Stimulated activated CD4-positive, alpha-beta T cell treated with anti-CD3 and anti-CD28 coated beads, Interleukin-12 subunit alpha, Interleukin-12 subunit beta, amount 100 ng/mL, for 24 hours (primary cell): ENCODE measurements at places on chromosomes 7 and 10.

GRCh38 chr10:1650542-1651269 lies 86.6 kb downstream of the ADARB2 start:
- DNase-seq: no peak

- no peak for DNase-seq
Measured at GRCh38 chr10:4511509-4511908, 314.5 kb upstream of the AKR1E2 start.

GRCh38 chr10:48770561-48771089 lies 86.0 kb downstream of the WDFY4 start:
- no peak for DNase-seq

GRCh38 chr10:86439544-86439943 lies 72.9 kb upstream of the GRID1 start:
- DNase-seq: no peak

DNA sequence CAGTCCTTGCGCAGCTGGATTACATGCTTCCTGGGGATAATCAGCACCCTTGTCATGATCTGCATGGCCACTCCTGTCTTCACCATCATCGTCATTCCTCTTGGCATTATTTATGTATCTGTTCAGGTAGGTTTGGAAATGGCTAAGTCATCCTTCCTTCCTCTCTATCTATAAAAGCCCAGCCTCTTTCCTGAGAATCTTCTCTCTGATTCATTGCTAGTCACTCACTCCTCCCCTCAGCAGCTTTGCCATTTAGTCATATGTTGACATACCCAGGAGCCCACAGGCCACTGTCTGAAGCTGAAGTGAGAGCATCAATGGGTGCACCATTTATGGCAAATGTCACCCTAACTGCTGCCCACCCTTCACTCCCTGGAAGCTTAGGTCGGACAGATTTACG lies 52.0 kb downstream of the ABCC2 start:
- DNase-seq: no peak

- DNase-seq: no peak
Measured at GRCh38 chr7:88888684-88889083, 93.1 kb upstream of the TEX47 start.

GRCh38 chr10:25113191-25114035 lies 61.4 kb upstream of the GPR158 start:
- no peak for DNase-seq

DNA sequence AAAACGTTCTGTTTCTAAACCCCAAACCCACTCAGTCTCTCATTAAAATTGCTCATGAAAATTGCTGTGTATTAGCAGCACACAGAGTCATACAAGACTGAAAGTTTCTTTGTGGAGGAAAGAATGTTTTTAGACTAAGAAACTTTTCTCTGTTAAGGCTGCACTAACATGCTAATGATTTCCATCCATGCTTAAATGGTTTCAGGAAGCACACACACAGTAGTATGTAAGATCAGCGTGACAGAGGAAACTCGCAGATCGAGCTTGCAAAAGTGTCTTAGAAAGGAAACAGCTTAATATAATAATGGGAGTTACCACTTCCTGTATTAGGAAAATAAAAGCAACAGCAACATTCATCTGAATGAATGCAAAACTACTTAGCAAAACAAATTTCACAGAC lies 112.7 kb downstream of the ICA1 start:
- no peak for DNase-seq

- no peak for DNase-seq
Measured at GRCh38 chr7:25103773-25104172, 21.3 kb downstream of the CYCS start.

GRCh38 chr10:11197266-11197712 lies 179.6 kb downstream of the CELF2 start:
- no peak for DNase-seq

- DNase-seq: no peak
Measured at GRCh38 chr10:44947371-44948152, 12.0 kb upstream of the RASSF4 start.

DNA sequence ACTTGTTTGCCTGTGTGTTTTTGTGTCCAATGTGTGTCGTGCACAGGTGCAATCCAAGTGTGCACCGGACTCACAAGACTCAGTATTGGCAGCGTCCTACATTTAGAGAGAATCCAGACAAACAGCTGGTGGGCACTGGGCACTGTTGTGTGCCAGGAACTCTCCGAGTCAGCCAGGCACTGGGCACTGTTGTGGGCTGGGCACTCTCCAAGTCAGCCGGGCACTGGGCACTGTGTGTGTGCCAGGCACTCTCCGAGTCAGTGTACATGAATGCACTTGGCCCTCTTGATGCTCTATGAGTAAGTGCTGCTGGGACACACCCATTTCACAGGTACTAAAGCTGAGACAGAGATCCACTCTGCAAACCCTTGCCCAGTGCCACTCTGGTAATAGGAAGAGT lies 303.5 kb downstream of the PTPRN2 start:
- DNase-seq: no peak

GRCh38 chr10:102419269-102420180 lies 940 bp upstream of the PSD start:
- no peak for DNase-seq

GRCh38 chr10:100041306-100042002 lies 31.7 kb upstream of the DNMBP start:
- no peak for DNase-seq

GRCh38 chr10:38054361-38054797 lies 39.8 kb upstream of the ZNF37A start:
- no peak for DNase-seq

- no peak for DNase-seq
Measured at GRCh38 chr7:87427288-87427687, 48.2 kb downstream of the ABCB4 start.

DNA sequence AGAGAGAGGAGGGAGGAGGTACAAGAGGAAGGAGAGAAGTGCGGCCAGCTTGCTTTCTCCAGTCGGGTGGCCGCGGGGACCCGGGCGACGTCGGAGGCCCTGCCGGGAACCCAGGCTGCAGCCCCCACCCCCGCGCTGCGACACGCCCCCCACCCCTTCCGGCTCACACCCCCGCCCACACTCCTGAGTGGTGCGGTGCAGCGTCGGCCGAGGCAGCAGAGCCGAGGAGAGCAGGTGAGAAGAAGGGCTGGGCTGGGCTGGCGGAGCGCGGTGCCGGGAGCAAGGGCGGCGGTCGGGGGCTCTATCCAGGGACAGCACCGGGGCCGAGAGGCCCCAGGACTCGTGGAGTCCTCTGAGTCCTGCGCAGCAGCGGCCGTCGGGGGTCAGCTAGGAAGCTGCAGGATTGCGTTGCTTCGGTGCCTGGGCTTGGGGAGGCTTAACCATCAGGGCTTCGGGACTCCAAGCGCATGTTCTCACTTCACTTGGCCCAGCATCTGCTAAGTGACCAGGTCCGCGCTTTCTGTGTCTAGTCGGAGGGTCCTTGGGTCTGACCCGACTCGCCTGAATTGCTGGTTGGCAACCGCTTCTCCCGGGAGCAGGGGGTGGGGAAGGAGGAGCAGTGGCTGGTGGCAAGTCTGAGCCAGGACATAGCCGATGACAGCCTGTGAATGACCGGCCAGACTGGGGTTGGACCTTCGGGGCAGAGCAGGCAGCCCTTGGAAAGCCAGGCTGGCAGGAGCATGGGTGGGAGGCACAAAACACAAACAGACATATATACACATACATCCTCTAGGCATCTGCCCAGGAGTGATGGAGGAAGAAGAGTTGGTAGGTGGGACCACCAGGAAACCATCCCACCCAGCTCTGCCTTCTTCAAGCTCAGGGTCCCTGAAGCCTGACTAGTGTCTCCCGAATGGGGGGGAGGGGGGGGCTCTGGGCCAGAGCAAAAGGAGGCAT lies 683 bp downstream of the CHAT start:
- no peak for DNase-seq

DNA sequence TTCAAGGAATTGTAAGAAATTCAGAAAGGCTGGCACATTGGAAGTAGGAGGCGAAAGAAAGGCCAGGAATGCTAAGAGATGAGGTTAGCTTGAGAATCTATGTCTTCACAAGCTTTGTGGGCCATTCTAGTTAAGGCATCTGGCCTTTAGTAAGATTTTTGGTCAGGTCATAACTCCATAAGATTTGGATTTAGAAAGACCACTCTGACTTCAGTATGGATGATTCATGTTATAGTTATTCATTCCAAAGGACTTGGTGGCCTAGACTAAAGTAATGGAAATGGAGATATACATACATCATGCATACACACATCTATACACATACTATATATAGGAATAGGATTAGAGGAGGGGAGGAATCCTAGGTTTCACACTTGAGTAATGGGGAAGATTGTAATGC lies 77.5 kb downstream of the SEPTIN7 start:
- no peak for DNase-seq

DNA sequence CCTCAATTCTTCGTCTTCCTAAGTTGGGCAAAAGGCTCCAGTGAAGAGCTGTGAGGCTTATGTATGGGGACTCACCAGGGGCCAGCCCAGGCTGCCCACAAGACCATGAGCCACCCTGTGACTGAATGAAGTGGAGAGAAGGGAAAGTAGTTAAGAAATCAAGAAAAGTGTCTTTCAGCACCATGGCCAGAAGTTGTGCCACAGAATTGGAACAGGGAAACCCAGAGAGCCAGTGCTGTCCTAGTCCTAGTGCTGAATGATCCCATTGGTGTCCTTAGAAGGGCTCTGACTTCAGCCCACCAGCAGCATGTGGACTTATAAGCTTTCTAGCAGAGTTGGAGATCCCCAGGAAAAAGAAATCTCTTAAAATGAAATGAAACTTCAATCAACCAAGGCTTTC lies 37.0 kb upstream of the CCSER2 start:
- DNase-seq: no peak

- peak; percentile 21 for DNase-seq
Measured at GRCh38 chr10:98425511-98426352, 10.8 kb upstream of the PYROXD2 start.

- DNase-seq: no peak
Measured at GRCh38 chr7:44977959-44978335, 868 bp downstream of the MYO1G start.

GRCh38 chr10:125064681-125065492 lies 95.5 kb downstream of the CTBP2 start:
- no peak for DNase-seq

- no peak for DNase-seq
Measured at GRCh38 chr7:105209870-105210269, 178.9 kb downstream of the SRPK2 start.

DNA sequence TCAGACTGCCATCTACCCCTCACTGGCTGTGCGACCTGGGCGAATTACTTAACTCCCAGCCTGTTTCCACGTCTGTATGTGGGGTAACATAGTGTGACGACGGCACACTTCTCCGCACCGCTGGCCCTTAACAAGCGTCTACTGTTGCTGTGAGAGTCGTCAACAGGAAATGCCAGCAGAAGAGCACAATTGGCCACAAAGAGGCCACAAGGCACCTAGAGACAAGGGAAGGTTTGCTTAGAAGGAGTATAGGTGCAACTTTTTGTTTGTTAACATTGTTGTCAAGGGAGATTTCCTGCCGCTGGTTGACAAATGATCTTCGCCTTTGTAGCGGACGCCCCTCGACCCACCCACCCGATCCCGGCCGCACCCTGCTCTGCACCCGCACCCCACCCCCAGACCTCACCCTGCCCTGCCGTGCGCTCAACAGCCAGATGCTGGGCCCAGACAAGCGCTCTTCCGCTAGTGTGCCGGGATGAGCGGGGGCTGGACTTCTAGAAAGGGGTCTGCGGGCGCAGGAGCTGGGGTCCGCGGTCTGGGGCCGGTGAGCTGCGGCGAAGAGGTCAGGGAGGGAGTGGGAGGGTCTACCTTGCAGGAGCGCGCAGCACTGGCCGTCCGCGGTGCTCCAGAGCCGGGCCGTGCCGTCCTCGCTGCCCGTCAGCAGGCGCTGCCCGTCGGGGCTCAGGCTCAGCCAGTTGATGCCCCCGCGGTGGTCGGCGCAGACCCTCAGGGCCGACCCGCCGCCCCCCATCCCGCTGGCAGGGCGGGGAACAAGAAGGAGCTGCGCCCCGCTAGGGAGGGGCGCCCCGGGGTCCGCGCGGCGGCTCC lies 785 bp downstream of the WDR86 start:
- DNase-seq: no peak

- peak; percentile 23 for DNase-seq
Measured at GRCh38 chr10:71285180-71285545, 33.9 kb upstream of the SLC29A3 start.

- DNase-seq: no peak
Measured at GRCh38 chr7:151715666-151716315, 161.1 kb downstream of the PRKAG2 start.

DNA sequence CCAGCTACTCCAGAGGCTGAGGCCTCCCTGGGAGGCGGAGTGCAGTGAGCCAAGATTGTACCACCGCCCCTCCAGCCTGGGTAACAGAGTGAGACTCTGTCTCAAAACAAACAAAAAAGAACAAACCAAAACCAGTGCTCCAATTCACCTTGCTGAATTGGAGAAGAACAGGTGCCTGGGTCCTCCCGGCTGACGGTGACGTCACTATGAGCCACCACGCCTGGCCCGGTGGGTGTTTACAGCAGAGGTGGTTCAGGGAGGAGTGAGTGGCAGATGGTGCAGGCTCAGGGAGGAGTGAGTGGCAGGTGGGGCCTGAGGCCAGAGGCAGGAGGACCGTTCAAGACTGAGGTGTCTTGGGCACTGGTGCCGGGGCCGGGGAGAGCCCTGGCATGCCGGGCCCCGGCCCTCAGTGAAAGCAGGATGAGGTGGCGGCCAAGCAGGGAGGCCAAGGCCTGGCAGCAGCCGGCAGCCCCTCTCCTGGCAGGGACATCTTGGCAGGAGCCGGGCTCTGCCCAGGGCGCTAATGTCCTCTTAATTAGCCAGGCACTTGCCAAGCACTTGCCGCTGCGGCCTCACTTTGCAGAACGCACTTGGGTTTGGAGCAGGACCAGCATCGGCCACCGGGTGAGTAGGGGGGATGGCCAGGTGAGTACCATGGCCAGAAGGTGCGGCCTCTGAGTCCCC lies 162.8 kb upstream of the TNRC18 start:
- DNase-seq: no peak

DNA sequence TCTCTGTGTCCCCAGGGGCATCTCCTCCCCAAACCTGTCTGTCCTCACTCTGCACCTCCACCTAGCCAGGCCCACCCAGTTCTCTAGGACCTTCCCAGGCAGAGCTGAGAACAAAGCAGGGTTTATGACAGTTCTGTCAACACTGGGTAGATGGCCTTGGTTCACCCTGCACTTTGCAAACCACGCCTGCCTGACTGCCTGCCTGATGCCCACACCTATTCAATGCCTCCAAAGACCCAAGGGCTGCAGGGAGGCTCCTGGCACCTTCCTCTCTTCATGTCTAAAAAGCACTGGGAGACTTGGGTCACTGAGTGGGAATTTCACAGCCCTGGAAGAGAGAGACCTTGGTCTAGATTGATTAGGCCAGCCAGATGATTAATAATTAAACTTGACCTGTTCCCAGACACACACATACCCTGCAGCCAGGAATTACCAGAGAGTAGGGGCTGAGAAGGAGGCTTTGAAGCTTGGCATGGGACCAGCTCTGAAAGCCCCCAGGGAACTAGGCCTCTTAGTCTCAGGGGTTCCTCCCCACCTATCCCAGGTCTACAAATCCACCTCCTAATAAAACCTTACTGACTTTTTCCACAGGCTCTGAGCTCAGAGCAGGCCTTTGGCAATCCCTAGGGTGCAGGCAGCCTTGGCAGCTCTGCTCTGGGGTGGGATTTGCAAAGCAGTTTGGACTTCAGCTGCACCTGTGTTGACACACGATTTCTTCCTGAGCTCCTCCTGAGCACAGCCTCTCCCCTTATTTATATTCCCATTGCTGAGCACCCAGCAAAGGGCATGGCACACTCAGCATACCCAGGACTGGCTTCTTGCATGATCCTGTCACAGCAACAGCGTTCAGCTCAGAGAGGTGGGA lies 25.7 kb upstream of the PDCD4 start:
- DNase-seq: no peak
